ENCODE measurements at places on chromosomes 3 and 15. TPM values are rescaled to one million over a fixed set of nuclear protein-coding genes. Genes with fewer than 3 reads are reported as not detected.

DNA sequence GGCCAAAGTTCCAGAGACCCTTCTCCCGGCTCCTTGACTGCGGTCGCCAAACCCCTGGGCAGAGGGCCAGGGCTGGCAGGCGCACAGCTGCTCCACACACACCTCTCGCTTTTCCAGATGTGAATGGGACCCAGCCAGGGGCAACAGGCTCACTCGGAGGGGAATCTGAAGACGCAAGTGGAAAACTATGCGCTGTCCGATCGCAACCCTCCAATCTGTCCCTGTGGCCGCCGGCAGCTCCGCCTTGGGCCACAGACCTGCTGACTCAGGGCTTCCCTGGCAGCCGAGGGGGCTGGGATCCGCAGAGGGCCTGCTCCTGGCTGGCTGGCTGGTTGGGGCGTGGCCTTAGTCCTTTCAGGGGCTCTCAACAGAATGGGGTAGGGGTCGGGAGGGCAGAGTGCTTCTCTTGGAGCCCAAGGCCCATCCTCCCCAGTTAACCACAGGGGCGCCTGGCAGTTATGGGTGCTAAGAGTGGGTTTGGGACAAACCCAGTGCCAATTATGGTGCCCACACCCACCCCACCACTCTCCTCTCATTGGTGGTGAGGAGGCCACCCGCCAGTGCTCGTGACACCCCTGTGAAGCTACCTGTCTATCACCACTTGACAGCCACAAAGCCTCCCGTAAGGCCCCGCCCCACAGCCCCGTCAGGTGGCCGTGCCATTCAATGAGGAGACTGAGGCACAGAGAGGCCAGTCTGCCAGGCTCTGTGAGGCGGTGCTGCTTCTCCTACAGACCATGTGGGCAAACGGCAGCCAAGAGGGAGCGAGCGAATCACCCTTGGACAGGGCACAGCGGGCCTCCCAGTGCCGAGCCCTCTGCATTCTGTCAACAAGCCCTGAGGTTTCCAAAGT is 53.8 kb downstream of the IQSEC1 start:
- DNase-seq = peak; percentile 44

GRCh38 chr3:177284383-177284881 is 87.2 kb upstream of the TBL1XR1 start:
- DNase-seq = no peak

- no peak for DNase-seq
Observed at GRCh38 chr15:96586901-96587300, 256.4 kb downstream of the NR2F2 start.

GRCh38 chr3:122977746-122978466 is 49.7 kb downstream of the SEMA5B start:
- no peak for DNase-seq

- DNase-seq = no peak
Observed at GRCh38 chr3:72488738-72489035, 359.6 kb downstream of the SHQ1 start.

- no peak for DNase-seq
Observed at GRCh38 chr3:125959317-125960065, 9.5 kb upstream of the ROPN1B start.

DNA sequence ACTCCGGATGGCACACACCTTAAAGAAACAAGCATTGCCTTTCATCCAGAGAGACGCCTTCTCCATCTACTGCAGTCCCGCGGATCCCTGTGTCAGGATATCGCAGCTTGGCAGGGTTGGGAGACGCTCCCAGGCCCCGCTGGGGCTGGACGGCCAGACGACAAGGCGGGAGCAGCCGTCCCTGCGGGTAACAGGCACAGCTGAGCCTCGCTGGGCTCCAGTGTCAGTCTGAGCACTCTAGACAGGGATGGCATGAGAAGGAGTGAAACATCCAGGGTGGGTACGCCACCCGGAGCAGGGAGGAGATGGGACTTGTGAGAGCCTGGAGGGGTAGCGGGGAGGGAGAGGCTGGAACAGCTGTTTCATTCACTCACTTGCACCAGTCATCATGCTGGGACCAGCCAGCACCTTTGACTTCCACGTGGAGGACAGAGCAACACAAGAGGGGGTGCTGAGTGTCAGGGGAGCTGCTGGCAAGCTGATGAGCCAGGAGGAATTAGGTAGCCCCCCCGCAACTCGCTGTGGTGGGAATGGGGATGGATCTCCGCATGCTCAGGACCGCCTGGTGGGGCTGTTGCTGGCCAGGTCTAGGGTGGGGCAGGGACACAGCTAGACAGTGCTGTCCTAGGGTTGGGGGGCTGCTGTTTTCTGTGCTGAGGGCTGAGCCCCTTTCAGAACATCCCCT is 31.6 kb upstream of the SNRPA1 start:
- DNase-seq = no peak

DNA sequence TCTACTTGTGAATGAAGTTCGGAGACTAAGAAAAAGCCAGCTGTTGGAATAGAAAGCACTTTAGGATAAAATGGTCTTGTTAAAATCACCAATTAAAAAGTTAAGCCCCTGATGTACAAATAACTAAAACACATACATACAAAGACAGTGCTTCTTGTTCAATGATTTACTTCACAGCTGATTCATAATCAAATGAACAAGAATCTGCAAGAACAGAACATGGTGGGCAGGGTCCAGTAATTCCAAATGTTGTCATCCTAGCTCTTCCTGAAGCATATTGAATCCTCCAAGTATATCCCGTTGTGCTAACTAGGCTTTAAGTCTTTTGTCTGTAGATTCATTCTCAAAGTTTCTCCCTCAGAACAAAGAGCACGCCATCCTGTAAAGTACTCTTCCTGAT is 24.5 kb downstream of the NIT2 start:
- DNase-seq = no peak

DNA sequence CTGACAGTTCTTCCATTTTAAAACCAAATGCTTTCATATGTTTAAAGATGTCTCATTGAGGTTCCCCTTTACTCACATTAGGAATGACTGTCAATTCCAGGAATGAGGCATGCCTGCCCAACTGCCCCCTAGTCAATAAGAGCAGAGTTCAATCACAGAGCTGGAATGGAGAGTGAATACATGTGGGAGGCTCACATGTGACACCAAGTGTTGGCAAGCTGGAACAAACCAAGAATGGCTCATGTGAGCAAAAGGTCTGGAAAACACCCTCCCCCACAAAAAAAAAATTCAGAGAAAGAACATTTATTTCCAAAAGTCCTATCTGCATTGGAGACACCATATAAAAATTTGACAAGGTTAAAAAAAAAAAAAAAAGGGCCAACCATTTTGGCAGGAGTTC is 3.7 kb downstream of the PBRM1 start:
- no peak for DNase-seq

The TUSC7 gene
- total RNA-seq = not detected

The IFRD2 gene
- 192 TPM for total RNA-seq

The CTDSPL gene
- 0.74 TPM for total RNA-seq

All from CD8-positive, alpha-beta memory T cell (primary cell).